ENCODE measurements at places on chromosomes 7 and 10.

DNA sequence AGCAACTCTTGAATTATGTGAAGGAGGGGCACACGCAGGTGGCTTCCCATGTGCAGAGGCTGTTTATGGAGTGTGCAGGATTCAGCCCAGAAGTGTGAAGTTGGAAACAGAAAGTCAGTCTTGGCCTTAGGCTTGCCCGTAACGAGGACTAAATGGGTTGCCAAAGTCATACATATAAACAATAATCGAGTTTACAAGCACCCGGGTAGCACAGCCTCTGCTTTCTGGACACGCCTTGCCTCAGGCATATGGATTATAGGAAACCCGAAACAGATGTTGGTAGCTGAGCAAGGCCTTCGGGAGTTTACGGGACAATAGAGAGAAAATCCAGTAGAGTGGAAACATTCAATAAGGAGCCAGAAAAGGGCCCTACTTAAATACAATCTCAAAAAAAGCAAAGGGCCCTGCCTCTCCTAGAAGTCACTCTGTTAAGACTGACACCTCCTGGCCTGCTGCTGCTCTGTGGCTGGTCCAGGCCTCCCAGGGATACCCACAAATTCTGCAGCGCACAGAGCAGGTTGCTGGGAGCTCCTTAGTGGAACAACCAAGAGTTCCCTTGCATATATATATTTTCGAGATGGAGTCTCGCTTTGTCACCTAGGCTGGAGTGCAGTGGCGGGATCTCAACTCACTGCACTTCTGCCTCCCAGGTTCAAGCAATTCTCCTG, 48.5 kb downstream of the SMKR1 start:
- no peak for DNase-seq

DNA sequence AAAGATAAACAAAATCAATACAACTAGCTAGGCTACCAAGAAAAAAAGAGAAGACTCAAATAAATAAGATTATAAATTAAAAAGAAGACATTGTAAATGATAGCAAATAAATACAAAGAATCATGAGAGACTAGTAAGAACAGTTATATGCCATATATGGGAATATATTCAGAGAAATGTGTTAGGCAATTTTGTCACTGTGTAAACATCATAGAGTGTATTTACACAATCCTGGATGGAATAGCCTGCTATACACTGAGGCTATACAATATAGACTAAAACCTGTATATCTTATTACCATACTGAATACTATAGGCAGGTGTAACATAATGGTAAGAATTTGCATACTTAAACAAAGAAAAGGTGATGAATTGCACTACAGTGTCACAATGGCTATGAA, 717.4 kb downstream of the PARD3 start:
- no peak for DNase-seq

DNA sequence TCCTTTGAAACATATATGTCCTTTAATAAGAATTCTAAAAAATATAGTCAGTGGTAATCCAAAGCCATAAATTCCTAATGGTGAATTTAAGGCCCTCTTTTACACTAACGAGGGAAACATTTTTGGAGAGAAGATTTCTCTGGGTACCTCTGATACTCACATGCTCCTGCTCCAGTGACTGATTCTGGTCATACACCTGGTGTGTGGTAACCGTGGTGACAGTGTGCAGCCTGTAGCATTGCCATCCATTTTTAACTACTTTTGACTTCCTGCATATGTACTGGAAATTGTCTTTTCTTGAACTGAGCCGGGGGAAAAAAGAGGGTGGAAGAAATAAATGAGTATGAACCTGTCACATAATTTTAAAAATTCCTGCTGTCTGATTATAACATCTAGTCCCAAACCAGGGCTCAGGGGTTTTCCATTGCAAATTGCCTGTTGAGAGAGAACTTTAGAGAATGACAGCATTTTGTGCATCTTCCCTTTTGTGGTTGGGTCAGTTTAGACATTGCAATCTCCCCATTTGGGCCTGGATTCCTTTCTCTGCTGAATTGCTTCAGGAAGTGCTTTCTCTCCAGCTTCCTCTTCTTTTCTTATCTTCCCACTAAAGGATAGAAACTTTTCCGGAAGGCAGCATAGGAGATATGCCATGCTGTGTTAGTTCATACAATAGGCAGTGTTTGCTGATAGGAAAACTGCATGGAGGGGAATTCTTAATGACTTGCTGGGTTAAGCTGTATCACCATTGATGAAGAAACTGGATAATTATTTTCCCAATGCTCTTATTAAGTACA, 125.5 kb downstream of the GRM3 start:
- no peak for DNase-seq

- no peak for DNase-seq
These were observed 27.4 kb upstream of the UBE3C start for GRCh38 chr7:157111311-157111710.

DNA sequence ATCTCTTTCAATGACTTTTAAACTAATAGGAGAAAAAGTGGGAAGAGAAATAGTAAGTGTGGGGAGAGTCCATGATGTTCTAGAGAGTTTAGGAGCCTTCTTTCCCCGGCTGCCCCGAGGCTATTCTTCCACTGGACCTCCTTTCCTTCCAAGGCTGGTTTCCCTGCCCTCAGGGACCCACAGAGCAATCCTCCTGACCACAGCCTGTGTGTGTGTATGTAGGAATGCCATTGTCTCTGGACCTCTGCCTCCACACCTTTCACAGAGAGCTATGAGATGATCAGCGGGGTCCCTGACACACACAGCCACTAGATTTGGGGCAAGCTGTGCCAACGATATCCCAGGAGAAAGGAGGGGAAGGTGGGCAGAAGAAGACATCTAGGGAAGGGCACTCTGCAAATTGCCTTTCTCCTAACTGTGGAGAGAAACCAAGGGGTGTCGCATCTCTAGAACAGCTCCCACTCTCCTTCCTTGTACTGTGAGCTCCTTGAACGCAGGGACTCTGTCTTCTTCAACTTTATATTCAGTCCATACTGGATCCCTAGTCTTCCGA, 13.3 kb upstream of the CHCHD3 start:
- no peak for DNase-seq

- DNase-seq = no peak
These were observed at the start of gene TACR2 for GRCh38 chr10:69416695-69417094. TSS of gene TACR2 (minus strand) at chr10:69416918. CDS start at chr10:69416323, 595 bp downstream.

- DNase-seq = no peak
These were observed 37.1 kb downstream of the STARD3NL start for GRCh38 chr7:38215115-38215514.

GRCh38 chr10:6729071-6729774, 149.1 kb upstream of the PRKCQ start:
- DNase-seq = no peak

DNA sequence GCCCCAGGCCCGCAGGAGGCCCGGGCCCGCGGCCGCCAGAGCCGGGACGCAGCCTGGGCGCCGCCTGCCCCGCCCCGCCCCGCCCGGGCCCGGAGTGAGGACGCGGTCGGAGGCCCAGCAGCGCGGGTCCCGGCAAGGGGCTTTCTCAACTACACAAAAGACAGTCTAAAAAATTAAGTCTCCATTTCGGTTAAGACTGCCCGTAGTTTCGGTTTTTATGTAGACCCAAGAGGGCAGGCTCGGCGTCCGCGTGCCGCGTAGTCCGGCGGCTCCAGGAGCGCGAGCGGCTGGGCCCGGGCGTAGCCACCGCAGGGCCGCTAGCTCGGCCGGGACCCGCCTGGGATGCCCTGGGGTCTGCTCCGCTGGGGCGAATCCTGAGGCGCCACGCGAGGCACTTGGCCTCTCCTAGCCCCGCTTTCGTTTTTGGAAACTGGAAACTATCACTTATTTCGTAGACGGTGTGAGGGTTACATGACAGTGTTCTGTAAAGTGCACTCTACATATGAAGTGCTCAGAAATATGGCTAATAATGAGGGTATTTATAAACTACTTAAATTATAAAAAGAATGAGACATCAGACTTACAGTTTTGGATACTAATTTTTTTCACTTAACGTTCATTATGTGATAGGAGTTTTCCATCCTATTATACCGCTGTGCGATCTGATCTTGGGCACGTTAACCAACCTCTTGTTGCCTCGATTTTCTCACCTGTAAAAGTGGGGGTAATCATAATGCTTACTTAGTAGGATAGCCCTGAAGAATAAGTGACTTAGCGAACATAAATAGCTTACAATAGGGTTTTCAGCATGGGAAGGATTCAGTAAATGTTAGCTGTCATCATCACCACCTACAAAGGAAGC, 573 bp downstream of the BLVRA start:
- peak; percentile 26 for DNase-seq

DNA sequence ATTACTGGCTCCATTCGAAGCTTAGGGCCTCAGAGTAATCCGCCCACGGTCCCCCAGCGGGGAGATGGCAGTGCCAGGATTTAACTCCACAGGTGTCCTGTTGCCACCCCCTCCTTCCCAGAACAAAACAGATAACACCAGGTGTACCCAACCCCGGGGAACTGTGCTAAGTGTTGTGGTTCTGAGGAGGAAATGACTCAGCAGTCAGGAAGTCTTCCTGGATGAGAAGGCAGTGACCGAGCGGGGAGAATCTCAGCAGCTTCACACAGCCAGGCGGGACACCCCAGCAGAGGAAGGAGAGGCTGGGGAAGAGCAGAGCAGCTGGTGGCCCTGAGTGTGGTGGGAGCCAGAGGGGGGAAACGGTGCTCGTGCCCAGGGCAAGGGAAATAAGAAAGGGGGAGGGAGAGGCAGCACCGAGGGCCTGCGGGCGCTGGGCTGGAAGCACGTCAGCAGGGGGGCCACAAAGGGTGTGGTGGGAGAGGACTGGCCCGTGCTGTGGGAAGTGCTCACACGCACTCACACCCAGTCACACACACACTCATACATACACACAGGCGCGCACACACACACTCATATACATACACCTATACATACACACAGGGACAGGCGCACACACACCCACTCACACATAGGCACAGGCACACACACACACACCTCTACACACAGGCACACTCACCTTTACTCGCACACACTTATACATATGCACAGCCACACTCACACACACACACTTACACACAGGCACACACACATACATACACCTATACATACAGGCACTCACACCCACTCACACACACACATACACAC, 59.8 kb upstream of the CHST15 start:
- DNase-seq = peak; percentile 5

- no peak for DNase-seq
These were observed 16.5 kb downstream of the BTBD16 start for GRCh38 chr10:122287570-122287969.

DNA sequence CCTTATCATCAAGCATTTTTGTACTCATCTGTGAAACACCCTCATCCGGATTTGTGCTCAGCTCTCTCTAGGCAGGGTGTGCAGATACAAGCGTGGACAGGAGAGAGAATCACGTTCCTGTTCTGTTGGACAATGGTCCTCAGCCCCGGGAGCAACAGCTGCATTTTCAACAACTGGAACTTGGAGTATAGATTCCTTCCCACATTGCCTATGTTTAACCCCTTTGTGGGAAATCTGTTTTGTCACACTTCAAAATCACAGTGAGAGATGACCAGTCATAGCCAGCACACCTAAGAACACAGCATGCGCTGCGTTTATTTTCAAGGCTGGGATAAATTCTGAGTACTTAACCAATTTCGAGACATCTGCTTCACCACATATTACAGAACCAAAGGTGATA, 32.5 kb downstream of the MAP3K8 start:
- DNase-seq = no peak

DNA sequence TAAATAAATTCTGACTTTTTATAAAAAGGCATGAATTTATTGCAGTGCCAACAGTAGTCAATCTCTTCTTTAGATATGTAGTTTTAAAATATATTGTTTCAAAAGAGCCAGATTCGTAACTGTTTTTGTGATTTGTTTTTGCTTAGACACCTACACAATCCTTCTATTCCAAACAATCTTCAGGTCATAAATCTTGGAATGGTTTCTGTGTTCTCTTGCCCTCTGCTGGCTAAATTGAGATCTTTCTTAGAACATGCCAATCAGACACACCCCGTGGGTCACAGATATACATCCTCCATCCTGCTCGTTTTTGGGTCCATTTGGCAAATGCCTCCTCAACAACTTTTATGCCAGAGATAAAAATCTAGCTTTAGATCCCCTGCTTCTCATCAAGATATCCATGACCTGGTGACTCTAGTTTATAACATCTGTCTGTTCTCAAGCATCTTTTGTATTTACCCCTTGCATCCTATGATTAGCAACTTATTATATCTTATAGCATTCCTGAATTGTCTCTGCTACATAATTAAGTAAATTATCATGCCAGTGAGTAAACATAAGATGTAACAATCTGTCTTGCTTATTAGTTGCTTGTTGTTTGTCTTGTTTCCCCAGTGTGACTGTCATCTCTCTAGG, 35.3 kb upstream of the IFRD1 start:
- DNase-seq = no peak

DNA sequence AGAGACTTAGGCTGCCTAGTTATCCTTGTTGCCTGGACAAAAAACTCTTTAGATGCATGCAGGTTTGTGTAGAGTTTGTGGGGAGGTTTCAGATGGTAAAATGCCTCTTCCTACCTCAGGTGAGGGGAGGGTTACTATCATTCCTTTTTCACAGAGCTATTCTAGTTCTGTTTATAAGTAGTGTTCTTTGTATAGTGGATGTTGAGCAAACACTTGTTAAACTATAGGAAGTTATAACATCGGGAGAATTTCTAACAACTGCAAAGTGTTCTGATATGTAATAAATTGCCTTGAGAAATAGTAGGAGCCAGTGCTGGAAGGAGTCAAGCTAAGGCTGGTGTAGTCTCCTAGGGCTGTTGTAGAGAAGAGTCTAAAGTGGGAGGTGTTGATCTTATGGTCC, 6.7 kb upstream of the FAS start:
- no peak for DNase-seq

DNA sequence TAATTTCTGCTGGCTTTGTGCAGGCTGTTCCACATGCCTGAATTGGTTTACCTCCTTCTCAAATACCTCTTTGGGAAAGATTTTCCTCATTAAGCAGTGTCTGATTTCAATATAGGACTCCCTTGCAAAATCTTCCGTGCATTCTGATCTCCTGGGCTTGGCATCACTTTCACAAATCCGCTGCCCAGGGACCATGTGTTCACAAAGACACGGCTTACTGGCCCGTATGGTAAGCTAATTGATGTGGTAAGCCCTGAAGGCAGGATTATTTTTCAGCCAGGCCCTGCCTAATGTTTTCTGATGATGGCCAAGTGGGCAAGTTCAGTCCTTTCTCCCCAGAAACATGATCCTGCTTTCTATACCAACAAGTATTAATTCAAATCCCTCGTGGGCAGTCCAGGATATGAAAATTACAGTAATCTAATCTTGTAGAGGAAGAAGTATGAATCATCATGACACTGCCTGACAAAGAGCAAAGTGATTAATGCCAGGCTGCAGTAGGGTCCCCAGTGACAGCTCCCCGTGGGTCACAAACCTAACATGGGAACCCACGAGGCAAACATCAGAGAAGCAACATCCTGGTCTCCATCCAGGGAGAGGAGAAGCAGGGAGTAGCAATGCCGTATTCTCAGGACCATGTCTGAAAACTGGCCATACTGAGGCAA, 11.6 kb upstream of the SVIL start:
- no peak for DNase-seq

GRCh38 chr7:66758950-66759628, 18.6 kb downstream of the RABGEF1 start:
- DNase-seq = no peak

GRCh38 chr7:21486511-21486910, 56.3 kb upstream of the DNAH11 start:
- no peak for DNase-seq

- DNase-seq = no peak
These were observed 67.1 kb downstream of the MTURN start for GRCh38 chr7:30201921-30202320.

Data from T-cell (primary cell).